Fibroblast of skin of scalp (primary cell): ENCODE measurements at places on chromosomes 4 and X.

- no peak for DNase-seq
Observed at GRCh38 chr4:183356931-183357675, 34.9 kb upstream of the CLDN24 start.

- DNase-seq, result no peak
Observed at GRCh38 chr4:21198683-21199082, 498.4 kb downstream of the PACRGL start.

DNA sequence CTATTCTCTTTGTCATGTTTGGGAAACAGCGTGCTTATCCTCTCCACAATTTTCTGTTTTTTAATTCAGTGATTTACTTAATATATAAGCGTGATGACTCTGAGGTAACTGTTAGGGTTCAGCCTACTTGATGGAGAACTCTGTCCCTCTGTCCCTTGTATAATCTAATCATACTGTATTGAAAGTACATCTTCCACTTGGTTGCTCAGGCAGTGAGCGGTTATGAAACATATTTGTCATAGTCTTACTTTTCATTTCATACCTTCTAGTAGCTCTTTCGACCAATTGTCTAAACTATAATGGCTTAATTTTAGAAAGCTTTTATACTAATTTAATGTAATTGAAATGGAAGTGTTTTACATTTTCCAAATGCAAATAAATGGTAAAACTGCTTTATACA, 469.0 kb downstream of the TLL1 start:
- DNase-seq, result no peak

- DNase-seq, result no peak
Observed at GRCh38 chrX:124208660-124209059, 123.8 kb upstream of the TEX13D start.

GRCh38 chrX:132452911-132453550, 35.8 kb downstream of the MBNL3 start:
- no peak for DNase-seq

DNA sequence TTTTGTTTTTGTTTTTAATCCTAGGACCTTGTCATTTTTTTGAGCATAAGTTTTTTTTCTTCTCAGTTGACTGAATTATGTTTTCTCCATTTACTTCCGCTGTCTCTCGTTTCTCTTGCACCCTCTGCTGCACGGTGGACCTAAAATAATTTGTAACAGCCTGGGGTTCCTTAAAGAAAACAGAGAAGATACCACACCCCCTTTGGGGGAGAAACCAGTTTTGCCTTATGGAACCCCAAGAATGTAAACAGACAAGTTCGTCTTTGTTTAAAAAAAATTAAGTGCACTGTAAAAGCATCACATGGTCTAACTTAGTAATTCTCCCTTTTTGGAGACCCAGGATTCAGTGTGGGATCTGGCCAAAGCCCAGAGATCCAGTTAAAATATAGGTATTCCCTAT, 32.8 kb upstream of the MAGEA4 start:
- DNase-seq, result no peak

GRCh38 chrX:34300871-34301270, 168.8 kb upstream of the FAM47A start:
- peak; percentile 18 for DNase-seq

GRCh38 chrX:131213400-131213799, 75.7 kb downstream of the IGSF1 start:
- no peak for DNase-seq

DNA sequence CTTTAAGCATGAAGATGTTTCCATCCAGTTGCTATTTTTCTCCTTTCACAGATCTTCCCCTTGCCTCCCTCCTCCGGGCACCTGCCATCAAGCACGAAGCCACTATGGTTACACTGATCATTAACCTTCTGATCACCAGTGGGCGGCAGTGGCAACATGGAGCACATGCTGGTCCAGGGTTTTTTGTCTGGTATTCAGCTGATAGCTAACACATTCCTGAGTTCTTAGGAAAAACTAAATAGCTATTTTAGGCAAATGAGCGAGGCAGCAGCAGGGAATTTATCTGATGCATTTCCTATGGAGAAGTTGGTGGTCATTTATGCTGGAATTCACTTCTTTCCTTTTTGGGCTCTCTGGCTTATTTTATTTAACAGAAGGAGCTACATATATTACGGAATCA, 22.9 kb downstream of the SHISA3 start:
- DNase-seq, result peak; percentile 54

DNA sequence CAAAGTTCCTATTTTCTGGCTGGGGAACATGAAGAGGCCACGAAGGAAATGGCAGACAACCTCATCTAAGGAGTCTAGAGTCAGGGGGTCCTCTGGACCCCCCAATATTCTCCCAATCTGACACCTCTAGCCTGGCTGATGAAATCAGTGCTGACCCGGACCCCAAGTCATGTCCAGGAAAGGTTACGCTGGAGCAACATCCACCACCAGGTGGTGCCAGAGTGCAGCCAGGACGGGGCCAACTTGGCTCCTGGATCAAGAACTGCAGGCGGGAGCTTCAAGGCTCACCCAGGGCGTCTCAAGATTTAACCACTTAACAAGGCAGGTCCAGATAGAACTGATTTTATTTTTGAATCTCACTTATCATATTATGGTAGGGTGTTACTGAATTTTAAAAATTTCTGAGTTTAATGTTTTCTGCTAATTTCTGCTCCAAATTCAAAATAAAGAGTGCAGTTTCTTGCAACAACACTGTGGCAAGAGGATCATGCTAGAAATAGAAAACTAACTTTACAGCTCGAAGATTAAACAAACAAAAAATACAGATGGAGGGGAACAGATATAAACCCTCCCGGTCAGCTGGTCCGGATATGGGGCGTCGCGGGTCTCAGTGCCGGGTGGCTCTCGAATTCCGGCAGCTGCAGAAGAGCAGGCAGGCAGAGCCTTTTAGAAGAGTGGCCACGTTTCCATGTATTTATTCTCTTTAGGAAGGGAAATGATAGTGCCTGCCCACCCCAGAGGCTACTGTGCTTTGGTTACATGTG, 135.5 kb downstream of the AFAP1 start:
- DNase-seq, result peak; percentile 82

DNA sequence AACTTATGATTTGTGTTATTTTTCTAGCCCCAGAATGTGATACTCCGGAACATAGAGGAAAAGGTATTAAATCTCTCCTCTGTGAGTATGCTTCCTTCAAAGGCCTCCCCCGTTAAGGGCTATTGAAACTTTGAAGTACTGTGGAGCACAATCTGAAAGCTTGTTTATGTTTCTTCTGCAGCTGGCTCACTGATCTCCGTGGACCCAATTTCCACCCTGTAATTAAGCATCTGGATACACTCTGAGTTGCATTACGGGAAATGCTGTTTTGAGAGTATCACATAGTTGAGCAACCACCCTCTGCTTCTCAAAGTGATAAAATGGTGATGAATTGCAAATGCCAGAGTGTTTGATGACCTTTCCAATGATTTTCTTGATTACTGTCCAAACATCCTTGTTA, 296.8 kb upstream of the PABPC5 start:
- DNase-seq, result no peak

GRCh38 chrX:9368262-9368661, 96.6 kb upstream of the TBL1X start:
- DNase-seq, result no peak

DNA sequence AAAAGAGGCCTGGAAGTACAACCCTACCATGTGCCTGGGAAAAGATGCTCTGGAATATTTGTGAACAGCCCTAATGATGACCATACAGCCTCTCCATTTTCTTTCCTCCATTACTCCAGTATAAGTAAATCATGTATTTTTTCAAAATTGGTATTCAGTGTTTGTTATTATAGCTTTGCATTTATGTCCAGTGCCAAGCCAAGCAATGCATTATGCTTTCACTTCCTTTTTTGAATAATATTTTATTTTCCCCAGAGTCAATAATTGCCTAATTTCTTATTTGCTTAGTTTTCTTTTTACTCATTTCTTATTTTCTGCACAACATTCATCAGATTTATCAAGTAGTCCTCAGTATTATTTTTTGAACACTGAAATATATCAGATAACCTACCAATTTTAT, 49.3 kb upstream of the EOLA2 start:
- DNase-seq, result no peak

- no peak for DNase-seq
Observed at GRCh38 chr4:165864271-165864670, 8.8 kb upstream of the TLL1 start.

DNA sequence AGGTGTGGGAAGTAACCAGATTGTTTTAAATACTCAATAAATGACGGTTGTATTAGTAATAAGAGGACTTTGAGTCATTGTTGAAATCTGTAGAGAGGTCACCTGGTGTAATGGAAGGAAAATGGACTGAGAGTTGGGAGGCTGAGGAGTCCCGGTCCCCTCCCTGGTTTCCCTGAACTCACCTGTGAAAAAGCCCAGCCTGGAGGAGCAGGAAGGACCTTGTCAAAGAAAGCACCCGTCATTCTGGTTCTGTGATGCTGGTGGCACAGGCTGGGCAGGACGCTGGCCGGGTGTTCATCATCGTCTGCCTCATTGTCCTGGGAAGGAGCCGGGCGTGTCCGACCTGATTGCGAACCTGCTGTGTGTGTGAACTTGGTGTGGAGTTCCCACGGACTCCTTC, 70.8 kb downstream of the SORCS2 start:
- no peak for DNase-seq

DNA sequence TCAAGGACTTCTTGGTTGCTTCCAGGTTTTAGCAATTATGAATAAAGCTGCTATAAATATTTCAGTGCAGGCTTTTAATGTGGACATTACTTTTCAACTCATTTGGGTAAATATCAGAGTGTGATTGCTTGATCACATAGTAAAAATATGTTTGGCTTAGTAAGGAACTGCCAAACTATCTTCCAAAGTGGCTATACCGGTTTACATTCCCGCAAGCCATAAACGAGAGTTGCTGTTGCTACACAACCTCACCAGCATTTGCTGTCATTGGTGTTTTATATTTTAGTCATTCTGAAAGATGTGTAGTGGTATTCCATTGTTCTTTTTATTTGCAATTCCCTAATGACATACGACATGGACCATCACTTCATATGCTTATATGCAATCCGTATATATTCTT, 30.9 kb upstream of the SPOCK3 start:
- DNase-seq, result no peak

DNA sequence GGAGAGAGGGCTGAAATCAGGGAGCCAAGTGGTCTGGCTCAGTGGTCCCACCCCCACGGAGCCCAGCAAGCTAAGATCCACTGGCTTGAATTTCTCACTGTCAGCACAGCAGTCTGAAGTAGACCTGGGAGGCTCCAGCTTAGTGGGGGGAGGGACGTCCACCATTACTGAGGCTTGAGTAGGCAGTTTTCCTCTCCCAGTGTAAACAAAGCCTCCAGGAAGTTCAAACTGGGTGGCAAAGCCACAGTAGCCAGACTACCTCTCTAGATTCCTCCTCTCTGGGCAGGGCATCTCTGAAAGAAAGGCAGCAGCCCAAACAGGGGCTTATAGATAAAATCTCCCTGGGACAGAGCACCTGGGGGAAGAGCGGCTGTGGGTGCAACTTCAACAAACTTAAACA, 88.1 kb downstream of the NPFFR2 start:
- DNase-seq, result no peak

- DNase-seq, result peak; percentile 19
Observed at GRCh38 chr4:134470544-134470943, 269.0 kb upstream of the PABPC4L start.

DNA sequence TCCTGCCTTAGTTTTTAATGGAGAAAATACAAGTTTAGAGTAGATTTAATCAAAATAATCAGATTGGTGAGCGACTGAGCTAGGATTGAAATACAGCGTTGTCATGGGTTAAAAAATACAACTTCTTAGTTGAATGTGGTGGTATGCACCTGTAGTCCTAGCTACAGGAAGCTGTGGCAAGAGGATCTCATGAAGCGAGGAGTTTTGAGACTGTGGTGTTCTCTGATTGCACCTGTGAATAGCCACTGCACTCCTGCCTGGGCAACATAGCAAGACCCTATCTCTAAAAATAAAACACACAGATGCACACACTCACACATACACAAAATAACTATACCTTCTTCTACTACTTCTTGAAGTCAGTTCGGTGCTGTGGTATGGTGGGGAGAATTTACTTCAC, 19.8 kb upstream of the GBA3 start:
- DNase-seq, result no peak

- no peak for DNase-seq
Observed at GRCh38 chr4:36360755-36361154, 79.3 kb downstream of the DTHD1 start.

GRCh38 chr4:14520171-14520570, 482.1 kb upstream of the CPEB2 start:
- no peak for DNase-seq

DNA sequence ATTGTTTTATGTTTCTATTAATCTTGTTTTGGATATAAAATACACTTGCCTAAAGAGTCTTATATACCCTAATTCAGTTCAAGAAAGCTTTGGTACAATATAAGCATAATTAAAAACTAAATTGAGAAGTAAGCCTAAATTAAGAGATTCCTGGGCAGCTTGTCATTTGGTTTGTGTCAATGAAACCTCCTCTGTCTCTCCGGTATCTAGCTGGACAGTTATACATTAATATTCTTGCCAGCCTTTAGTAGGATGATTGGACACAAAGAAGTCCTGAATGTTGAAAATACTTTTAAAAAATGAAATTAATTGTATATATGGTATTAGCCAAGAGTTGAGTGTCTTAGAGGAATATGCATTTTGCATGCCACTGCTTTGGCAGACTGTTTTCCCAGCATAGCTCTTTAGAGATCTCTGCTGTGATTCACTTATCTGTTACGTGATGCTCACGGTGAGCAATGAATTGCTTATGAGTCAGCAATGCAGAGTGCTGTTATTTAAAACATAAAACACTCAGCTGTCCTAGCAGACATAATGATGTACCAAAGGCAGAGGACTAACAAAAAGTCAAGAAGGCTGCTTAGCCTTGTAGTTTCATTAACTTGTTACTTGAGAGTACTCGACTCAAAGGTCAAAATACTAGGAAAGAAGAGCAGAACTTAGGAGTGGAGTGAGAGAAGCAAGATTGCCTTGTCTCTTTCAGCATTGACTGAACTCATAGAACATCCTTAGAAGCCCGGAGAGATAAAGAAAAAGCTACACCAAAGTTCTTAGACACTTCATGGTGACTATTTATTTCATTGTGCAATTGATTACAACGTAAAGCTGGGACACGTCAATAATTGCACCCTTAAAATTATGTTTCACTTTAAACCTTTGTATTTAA, 1296.1 kb upstream of the PCDH7 start:
- peak; percentile 90 for DNase-seq

DNA sequence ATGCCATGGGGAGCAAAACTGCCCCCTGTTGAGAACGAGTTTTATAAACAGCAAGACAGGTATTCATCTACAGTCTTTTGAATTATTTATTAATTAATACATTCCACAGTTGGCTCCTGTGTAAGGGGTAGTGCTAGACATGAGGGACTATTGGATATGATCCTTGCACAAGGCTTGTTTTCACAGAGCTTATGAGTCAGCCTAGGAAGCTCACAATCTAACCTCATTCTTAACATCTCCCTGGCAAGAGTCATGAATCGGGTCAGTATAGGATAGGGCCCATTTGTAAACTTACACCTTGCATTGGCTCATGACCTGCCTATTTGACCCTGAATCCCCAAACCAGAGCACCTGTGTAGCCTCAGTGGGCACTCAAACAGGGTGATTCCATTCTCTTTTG, 209.1 kb upstream of the HCCS start:
- peak; percentile 49 for DNase-seq
